ENCODE measurements at places on chromosomes 3 and 15.
A peak's percentile ranks its signal among the peaks of the same experiment; 100 is the strongest.

DNA sequence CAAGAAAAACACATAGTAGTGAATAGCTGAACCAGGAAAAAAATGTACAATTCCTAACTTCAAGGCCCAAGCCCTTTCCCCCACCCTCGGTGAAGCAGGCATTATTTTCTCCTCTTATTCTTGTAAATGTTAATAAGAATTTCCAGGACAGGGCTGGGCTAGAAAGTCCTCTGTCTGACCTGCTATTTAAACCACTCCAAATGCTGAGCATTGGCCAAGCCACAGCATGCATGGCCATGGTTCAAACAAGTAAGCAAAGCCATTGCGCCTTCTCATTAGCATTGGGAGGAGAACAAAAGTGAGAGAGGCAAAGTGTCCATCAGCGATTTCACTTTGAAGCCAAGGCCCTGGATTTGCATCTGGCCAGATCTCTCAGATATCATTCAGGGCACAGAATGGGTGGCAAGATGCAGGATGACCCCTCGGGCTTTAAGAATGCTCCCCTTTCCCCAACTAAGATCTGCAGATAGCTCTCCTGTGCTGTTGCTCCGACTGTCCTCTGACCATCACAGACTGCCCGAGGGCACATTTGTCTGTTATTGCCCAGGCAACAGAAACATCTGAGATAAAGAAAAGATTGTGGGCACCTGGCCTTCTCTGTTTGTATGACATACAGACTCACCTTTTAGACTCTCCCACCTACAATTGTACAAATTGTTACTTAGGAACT, 46.3 kb downstream of the CEMIP start:
- peak; percentile 48 for DNase-seq

DNA sequence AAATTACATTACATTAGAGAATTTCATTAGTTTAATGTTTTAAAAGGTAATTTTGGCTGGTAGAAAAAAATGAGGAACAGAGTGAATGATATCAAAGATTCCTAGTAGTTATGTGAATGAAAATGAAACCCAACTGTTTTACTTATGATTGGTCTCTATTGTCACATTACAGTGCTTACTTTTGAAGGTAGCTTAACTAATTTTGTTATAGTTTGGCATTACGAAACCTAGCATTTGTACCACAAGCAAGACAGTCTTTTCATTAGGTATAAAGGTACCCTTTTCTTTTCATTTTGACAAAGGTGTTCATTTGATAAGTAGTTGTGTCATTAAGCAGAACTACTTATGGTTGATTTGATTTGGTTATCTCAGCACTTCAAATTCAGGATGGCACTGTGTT, 6.9 kb downstream of the SELENOT start:
- no peak for DNase-seq

DNA sequence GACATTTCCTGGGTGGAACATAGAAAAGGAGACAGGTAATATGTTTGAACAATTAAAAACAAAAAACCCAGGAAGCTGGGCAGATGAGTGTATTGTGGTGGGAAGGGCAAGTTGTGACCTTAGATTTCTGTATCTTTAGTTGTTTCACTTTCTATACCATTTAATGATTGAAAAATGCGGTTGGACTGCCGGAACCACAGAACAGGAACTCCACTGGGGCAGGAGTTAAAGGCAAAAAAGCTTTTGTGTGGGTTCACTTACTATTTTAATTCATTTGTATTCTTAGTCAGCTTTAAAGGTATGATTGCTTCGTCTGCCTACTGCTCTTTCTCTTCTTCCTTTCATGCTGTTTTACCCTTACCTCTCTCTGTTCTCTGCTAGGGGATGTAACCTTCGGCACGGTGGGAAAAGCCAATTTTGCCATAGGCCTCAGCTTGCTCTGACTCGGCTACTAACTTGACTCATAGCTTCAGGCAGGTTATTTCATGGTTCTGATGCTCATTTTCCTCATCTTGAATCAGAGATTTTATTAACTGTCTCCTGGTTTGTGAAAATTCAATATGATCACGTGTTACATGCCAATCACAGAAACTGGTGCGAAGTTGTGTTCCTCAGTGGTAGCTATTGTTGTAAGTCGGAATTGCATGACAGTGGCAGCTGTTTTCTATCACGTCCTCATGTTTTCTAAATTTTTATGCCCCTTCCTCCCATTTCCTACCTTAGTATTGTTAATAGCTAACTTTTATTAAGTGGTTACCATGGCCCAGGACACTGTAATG, 1.6 kb upstream of the MCTP2 start:
- no peak for DNase-seq

GRCh38 chr15:68354923-68355322, 77.0 kb downstream of the ITGA11 start:
- no peak for DNase-seq

DNA sequence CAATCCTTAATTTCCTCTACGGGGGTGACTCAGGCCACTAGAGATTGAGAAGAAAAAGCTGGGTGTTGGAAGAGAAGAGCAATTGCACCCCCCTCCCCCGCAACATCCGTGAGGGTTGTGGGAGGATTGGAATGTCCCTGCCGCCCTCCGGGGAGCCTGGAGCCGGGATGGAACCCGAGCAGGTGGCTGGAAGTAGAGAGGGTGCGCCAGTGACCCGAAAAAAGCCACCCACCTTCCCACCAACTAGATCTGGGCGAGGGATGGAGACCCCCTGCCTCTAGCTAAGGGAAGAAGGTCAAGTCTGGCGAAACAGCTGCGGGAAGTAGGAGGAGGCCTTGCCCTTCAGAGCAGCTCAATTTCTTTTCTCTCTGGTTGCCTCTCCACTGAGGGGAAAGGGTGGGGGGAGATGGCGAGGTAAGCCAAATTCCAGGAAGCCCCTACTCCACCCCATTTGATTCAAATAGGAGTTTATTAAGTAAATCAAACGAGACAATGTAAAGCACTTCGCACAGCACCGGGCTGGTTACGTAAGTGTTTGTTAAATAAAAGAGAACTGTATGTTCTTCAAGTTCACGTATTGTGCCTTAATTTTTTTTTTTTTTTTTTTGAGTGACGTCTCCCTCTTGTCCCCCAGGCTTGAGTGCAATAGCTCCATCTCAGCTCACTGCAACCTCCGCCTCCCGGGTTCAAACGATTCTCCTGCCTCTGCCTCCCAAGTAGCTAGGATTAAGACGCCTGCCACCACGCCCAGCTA, 1.1 kb upstream of the WWTR1 start:
- no peak for DNase-seq

GRCh38 chr3:30680789-30681648, 74.6 kb downstream of the TGFBR2 start:
- no peak for DNase-seq

GRCh38 chr15:55530861-55531313, 22.9 kb upstream of the DNAAF4 start:
- no peak for DNase-seq

- peak; percentile 62 for DNase-seq
Observed at GRCh38 chr3:127762077-127762786, 60.1 kb downstream of the MGLL start.

DNA sequence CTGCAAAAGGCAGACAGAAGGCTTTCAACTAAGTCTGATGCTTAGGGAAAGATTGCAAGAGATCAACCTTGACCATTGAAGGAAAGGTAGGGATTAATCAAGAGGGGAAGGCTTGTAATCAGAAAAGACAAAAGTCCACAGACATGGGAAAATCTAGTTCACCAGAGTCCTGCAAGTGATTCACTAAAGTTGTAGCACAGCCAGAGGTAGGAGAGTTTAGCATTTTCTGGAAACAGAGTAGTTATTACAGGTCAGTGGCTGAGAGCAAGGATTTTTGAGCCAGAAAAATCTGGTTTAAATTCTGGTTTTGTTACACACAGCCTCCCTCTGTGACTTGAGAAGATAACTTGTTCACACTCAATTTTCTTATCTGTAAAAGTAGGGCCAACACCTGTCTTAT, 35.3 kb upstream of the DPPA4 start:
- DNase-seq: no peak

DNA sequence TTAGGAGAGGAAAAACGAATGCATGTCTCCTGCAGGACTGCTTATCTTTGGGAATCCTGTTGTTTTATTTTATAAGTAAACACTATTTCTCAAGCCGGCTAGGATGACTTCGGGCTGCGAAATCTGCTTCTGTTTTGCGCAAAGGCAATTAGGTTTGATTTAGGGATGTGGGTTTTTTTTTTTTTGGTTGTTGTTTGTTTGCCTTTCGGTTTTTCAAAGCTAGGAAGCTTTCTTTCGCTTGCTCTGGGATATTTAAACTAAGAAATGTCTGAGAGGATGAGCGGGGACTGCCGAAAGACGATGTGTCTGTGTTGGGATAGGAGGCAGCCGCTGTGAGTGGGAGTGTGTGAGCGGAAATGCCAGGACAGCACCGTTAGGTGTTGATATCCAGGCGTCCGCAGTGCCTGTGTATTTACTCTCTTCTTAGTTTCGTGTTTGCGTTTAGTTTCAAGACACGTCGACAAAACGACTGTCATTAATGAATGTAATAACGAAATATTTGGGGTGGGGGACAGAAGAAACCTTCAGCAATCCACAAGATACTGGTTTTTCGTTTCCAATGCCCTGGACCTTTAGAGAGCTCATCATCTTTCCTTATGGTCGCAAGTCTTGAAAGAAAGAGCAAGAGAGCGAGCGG, 604 bp downstream of the ISL2 start:
- DNase-seq: no peak

DNA sequence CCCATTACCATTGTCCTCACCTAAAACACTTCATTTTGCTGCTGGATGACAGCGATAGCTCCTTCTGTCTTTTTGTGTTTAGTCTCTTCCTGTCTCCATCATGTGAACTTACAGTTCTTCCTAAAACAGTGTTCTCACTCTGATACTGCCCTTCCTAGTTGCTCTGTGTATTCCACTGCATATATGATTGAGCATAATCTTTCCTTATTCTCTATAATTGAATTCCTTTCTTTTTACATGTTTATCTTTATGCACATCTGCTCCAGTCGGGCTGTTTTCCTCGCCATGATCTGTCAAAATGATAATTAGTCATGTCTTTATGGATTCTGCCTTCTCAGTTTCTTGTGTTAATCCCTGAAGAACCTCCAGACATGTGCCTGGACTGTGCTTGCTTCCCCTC, 405.1 kb upstream of the SEMA6D start:
- DNase-seq: no peak

GRCh38 chr15:39244776-39245175, 336.1 kb upstream of the THBS1 start:
- no peak for DNase-seq

GRCh38 chr3:26559227-26559626, 63.3 kb upstream of the LRRC3B start:
- no peak for DNase-seq

GRCh38 chr3:179455954-179456353, 4.7 kb upstream of the GNB4 start:
- DNase-seq: no peak

GRCh38 chr15:36256404-36256807, 323.0 kb upstream of the CDIN1 start:
- no peak for DNase-seq

GRCh38 chr3:186383026-186383993, 21.3 kb upstream of the DGKG start:
- DNase-seq: no peak

DNA sequence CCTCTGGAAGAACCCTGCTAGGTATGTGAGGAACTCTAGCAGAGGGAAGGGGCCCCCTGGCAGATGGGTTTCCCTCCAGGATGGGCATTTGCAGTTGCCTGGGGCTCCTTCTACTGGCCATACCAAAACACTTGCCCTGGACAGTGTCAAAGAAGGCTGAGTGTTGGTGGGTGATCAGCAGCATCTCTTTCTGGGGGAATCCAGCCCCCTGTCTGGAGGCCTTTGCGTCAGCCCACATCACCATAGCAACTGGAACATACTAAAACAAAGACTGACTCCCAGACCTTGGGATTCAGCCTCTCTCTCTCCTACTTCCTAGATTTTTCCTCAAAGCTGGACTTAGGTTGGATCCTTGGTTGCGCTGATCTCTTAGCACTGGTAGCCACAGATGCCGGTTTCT, 8.1 kb downstream of the CEMIP start:
- DNase-seq: no peak

DNA sequence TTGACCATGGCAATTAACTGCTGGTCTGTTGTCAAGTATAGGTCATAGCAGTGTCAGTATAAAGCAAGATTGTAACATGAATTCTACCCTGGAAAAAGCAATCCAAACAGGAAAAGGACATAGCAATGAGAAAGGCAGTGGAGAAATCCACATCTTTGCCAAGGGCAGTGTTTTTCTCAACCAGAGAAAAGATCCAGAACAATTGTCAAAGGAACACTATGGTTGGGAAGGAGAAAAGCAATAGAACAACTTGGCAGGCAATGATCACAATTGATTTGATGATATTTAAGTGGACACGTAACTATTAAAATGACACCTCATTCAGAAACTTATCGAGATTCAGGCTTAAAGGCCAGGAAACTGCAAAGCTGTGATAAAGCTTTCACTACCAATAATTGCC, 271.1 kb downstream of the DIPK2A start:
- DNase-seq: no peak

DNA sequence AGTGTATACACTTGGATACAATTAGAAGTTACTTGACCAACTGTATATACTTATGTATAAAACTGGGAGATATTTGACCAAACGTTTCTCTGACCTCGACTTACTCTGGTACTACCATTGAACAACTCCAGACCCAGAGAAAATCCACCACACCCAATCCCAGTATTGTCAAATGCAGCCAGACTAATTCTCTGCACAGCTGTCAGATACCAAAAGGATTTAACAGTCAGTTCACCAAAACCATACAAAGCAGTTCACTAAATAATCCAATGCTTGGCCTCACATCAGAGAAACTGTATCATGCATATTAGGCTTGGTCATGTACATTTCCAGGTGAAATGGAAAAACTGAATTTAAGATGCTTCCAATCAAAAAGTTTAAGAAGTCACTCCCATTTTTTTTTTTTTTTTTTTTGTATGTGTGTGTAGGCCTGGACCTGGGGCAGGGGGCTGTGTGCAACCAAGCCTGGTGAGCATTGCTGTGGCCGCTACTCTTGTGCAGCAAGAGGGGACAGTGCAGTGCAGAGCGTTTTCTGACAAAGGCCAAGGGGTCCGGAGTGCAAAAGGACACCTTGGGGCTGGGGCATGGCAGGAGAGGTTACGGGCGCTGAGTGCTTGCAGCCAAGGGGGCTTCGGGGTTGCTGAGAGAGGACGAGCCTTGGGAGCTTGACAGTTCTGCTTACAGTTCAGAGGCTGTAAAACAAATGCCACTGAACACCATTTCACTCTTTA, 1.4 kb downstream of the TOMM70 start:
- no peak for DNase-seq

DNA sequence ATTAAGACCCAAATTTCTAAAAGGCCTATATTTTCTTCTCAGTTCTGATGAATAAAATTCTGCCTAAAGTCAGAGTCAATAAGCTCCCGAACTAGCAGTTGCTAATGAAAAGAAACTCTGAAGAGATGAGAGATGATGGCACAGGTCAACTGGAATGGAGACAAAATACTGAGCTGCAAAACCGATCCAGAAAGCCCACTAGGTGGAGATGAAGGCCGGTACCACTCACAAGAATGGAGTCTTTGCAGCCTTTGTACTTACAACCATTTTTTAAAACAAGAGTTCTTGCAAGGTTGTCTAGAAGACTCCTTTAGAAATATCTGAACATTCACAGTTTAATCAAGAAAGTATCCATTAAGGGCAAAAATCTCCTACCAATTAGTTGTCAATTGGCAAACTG, 119.9 kb upstream of the TJP1 start:
- DNase-seq: no peak
